ENCODE measurements at places on chromosomes 4 and X.

DNA sequence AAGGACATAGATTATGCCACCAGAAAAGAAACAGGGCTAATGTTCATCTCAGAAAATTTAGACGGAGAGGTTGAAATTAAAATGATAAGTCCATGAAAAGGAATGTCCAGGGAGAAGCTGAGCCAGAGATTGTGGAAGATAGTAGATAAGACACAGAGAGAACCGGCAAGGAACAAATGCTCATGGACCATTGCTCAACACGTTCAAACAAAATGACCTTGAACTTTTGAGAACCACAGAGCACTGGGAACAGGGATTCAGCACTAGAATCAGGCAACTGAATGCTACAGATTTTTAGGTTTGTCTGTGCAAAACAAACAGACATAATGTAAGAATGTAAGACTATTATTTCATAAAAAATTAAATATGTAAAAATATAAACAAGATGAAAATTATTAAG, 206.3 kb downstream of the PDGFC start:
- no peak for DNase-seq

GRCh38 chr4:105113800-105114199, 32.9 kb upstream of the TET2 start:
- no peak for DNase-seq

GRCh38 chrX:103513476-103514108, 5.7 kb downstream of the RAB40A start:
- no peak for DNase-seq

GRCh38 chr4:129371926-129372325, 276.0 kb downstream of the C4orf33 start:
- no peak for DNase-seq
